ENCODE measurements at places on chromosomes 13 and 19.

DNA sequence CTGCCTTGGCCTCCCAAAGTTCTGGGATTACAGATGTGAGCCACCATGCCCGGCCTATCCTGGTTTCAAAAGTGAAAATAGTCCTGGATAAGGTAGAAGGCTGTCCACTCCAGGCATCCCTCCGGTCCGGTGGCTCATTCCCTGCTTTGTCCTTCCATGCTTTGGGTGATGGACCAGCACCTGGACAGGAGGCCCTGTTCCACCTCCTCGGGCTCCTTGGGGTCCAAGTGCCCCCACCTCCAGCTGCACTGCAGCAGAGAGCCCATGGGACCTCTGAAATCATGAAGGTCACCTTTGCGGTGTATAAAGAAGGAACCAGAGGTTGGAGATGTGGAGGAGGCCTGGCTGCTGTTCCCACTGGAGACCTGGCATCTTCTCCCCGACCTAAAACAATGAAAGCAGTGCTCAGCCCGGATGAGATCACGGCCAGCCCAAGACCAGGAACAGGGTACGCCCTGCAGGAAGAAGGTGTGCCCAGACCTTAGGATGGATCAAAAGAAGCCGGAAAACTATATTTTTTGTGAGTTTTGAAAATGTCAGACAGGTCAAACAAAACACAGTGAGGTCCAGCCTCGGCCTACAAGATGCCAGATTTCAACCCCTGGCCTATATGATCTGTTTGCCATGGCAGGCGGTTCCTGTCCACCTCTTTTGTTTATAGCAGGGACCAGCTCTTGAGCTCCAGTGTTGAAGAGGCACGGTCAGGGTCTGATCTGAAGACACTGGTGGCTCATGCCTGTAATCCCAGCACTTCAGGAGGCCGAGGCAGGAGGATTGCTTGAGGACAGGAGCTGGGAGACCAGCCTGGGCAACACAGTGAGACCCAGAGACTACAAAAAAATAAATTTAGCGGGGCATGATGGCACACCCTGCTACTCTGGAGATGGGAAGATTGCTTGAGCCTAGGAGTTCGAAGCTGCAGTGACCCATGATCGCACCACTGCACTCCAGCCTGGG is 5.8 kb downstream of the LSR start:
- no peak for DNase-seq

DNA sequence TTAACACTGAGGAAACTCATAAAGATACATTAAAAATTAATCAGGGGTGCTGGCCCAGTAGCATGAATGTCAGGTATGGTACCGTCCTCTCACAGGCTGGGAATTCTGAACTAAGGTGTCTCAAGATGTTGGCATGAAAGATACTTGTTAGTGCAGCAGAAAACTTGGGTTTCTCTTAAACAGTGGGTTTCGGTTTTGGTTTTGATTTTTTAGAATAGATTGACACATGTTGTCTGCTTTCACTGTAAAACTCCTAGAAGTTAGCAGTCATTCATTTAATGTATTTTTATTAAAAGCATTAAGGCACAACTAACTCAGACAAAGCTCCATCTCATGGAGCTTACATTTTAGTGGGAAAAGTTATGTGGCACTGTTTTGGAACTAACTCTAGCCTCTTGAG is 3.5 kb upstream of the OBI1 start:
- DNase-seq = no peak

- no peak for DNase-seq
These were observed 378.4 kb downstream of the KCNRG start for GRCh38 chr13:50393628-50394027.

- DNase-seq = no peak
These were observed 7.6 kb downstream of the COL4A1 start for GRCh38 chr13:110299283-110299840.

- peak; percentile 42 for DNase-seq
These were observed 2.1 kb downstream of the CILP2 start for GRCh38 chr19:19540064-19540714.

DNA sequence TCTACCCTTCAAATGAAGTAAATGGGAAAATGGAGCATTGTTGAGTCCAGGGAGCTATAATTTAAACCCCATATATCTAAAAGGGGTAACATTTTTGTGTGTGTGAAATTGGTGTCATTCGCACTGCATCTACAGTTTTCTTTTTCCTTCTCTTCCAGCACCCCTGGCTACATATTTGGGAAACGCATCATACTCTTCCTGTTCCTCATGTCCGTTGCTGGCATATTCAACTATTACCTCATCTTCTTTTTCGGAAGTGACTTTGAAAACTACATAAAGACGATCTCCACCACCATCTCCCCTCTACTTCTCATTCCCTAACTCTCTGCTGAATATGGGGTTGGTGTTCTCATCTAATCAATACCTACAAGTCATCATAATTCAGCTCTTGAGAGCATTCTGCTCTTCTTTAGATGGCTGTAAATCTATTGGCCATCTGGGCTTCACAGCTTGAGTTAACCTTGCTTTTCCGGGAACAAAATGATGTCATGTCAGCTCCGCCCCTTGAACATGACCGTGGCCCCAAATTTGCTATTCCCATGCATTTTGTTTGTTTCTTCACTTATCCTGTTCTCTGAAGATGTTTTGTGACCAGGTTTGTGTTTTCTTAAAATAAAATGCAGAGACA is 28.6 kb downstream of the ALOX5AP start:
- no peak for DNase-seq

DNA sequence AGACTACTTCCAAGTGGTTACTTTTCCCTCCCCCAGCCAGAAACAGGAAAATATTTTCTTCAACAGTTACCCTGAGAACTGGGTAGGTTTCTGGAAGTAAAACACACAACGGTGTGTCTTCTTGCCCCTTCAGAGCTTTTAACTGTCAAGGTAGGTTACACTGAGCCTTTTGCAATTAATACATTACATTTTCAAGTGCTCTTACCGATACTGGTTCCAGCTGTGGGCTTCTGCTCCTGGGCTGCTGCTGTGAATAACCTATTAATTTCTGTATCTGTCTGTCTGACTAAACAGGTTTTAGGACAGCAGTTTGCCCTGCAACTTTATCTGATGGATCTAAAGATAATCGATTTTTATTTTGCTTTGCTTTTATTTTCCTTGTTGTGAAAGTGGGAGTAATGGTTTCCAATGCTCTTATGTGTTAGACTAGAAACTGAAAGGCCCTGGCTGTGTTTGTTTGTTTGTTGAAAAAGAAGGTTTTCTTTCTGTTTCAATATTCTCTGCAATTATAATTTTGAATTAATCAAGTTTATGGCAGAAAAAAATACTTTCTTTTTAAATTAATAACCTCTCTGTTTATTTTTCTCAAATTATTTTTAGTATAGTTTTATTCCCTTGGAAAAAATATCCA is 196.7 kb upstream of the SLITRK6 start:
- no peak for DNase-seq

DNA sequence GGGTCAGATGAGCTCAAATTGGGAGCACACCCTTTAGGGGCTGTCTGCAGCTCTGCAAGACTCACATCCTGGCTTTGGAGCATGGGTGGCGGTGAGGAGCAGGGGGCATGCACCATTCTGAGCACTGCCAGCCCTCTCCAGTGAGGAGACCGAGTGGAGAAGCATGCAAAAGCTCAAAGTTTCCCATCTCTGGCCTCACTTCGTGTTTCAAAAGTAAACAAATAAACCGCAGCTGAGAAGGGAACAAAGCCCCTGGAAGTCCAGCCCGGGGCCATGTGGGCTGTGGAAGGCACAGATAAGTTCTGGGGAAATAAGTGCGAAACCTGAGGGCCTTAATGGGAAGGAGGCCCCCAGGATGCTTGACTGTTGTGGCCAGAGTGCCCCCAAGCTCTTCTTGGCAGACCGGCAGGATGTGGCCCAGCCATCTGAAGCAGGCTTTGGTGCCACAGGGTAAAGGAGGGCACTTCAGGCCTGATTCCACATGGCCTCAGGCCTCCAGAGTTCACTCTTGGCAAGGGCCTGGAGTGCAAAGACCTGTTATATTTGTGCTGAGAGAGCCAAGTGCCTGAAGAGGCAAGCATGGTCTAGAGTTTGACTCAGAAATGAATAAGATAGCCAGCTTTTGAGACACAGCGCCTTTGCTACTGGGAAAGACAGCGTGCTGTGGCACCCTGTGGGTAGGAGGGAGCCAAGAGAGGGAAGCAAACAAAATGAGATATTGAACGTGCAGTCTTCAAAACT is 1.2 kb downstream of the MEDAG start:
- no peak for DNase-seq

- no peak for DNase-seq
These were observed 208.1 kb downstream of the RBM26 start for GRCh38 chr13:79197933-79198332.

DNA sequence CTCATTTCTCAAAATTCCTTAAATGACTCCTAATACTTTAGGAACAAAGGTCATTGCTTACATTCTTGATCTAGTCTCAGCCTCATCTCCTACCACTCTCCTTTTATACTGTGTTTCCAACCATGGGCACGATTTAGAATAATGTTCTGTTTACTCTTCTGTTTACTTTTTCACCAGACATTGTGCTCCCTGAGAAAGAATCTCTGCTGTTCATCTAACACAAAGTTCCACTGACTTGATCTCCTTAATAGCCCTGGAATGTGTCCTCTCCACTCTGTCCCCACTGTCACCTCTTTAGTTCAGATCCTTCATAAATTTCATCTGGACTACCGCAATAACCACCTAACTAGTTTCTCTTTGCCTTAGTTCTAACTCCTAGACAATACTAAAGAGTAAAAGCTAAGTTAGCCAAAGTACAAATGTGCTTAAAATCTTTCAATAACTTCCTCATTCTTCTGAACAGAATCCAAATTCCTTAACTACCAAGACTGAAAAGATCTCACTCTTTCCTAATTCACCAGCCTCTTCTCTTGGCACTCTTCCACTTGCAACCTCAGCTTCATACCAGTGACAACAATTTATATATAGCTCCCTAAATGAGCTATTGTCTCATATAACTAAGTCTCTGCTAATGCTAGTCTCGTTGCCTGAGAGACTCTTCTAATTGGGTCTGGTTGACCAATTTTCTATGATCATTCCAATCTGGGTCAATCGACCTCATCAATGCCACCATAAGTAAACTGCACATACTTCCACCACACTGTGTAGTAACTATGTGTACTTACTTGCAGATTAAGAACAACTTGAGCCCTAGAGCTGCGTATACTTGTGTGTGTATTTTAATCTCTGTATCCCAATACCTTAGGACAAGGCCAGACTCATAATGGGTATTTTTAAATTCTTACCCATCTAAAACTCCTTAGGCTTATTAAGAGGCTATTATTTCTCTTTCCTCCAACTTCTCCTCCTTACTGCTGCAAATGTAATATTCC is 179.9 kb downstream of the VWA8 start:
- DNase-seq = no peak

GRCh38 chr13:52845766-52846566 is 2.5 kb downstream of the PCDH8 start:
- no peak for DNase-seq

GRCh38 chr19:11642902-11643301 is 45.6 kb downstream of the ZNF627 start:
- no peak for DNase-seq

GRCh38 chr13:33033051-33033812 is 17.0 kb downstream of the KL start:
- no peak for DNase-seq

DNA sequence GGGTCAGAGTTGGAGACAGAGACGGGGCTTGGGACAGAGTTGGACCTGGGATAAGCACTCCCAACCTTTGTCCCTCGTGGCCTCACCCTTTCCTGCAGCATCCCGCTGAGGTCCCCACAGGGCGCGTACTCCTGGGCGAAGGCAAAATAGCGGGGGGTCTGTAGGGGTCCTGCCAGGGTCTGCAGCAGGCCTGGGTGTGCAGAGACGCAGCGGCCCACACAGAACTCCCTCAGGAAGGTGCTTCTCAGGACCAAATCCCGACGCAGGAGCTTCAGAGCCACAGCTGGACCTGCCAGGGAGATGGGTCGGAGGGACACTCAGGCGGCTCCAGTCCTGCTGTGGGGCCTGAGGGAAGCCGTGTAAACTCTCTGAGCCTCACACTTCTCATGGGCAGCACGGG is 1.3 kb downstream of the SBK3 start:
- DNase-seq = no peak

GRCh38 chr13:41458761-41459431 is 1.5 kb downstream of the RGCC start:
- no peak for DNase-seq

GRCh38 chr19:41302624-41303351 is 7.2 kb upstream of the CCDC97 start:
- peak; percentile 36 for DNase-seq

DNA sequence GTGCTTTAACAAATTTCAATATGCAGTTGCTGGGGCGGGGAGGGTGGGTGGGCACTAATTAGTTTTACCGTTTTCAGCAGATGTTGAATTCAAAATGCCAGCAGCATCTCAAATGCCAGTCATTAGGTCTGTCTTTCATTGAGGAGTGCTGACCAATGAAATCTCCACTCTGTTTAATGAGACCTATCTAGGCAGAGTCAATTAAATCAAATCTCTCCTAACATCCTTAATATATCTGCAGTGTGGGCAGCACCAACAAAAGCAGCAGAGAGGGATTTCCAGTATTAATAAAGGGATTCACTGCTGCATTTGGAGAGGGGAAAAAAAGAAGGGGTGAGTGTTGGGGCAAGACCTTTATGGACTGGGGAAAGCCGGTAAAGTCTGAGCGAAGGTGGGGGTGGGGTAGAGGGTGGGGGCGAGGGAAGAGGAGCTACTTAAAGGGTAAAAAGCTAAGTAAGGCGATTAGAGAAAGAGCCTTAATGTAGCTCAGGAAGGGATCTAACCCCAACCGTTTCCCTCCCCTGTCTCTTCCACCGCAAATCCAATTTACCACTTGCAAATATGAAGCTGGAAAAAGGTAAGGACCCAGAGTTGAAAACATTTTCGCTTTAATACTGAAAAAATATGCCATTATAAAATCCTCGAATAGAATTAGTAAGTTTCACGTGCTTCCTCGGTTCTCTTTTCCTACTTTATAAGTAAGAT is 4.5 kb downstream of the SLITRK1 start:
- no peak for DNase-seq

DNA sequence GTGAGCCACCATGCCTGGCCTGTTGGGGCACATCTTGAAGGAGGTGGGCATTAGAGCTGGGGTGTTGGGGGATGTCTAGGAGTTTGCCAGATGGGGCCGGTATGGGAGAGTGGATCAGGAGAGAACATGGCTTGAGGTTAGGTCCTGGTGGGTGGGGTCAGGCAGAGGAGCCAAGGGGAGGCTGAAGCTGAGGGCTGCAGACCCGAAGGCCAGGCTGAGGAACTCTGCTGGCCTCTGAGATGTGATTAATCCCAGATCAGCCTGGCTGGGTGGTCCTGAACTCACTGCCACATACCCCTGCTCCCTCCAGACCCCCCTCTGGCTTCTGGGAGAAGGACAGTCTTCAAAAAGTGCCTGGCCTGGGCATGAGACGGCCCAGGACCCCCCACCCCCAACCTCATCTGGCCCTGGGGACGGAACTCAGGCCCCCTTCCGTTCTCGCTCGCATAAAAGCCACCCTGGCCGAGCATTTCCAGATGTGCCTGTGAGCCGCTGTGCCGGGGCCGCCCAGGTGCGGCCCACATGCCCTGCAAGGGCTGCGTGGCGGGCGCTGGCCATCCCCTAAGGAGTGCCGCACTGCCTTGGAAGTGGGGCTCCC is 2.7 kb downstream of the FSTL3 start:
- DNase-seq = no peak

- no peak for DNase-seq
These were observed 1.2 kb upstream of the KATNAL1 start for GRCh38 chr13:30308548-30308947.

- DNase-seq = no peak
These were observed 18.9 kb downstream of the FAM187B start for GRCh38 chr19:35209646-35210045.

- no peak for DNase-seq
These were observed 176.0 kb downstream of the FGF14 start for GRCh38 chr13:102225892-102226291.

- DNase-seq = no peak
These were observed 156.5 kb upstream of the ZNF507 start for GRCh38 chr19:32188921-32189320.

- no peak for DNase-seq
These were observed 16.1 kb upstream of the F2RL3 start for GRCh38 chr19:16872728-16873127.
